Central memory CD4-positive, alpha-beta T cell (primary cell): ENCODE measurements at places on chromosomes 1 and 21.
A peak's percentile ranks its signal among the peaks of the same experiment; 100 is the strongest.

DNA sequence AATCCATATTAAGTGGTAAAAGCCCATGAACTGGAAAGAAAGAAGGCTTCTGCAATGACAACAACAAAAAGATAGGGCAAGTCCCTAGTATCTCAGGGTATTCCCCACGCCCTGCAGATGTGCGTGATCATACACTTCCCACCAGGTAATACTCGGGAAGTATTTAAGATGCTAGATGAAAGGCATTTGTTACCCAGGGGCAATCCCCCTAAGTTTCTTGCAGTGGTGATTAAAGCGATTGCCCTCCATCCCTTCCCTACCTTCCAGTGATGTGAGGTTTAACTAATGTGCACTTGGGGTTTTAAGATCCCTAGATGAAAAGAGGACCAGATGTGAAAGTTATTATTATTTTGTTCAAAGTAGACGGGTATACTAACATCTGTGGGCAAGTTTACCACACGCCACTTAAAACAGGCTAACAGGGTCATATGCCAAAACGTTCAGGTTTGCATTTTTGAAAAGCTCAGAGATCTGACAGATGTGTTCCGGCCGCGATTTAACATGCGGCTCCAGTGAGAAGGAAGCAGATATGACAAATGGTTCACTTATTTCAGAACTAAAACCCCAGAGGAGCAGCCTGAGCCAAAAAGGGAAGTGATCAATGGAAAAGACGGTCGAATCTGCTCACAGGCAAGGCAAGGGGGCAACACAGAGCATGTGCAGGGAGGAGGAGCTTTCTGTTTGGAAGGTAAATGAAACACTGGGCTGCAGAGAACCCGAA, 17.4 kb downstream of the TIAM1 start:
- peak; percentile 58 for DNase-seq

DNA sequence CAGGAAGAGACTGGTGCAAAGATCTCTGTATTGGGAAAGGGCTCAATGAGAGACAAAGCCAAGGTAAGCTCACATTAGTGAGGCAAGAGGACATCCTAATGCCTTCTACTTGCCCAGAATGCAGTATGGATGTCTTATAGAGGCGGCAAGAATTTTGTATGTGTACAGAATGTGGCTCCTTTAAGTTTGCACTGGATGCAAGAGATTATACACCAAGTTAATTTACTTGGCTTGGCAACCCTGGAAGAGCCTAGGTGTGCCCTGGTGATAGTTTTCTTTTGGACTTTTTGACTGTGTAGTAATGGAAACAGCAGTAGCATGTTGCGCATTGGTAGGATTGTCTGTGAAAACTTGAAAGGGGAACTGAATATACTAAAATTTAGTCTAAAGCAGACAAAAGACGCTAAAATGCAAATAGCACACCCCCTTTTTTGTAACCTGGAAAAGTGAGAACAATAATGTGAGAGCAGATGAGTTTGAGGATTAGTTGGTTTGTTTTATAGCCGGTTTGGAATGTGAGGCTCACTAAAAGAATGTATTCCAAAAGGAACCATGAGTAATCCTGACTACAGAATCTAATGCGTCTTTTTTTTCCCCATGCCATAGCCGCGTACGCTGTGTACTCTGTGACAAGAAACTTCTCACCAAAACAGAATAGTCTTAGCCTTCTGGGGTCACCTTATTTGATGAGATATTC, 18.1 kb downstream of the KHDRBS1 start:
- no peak for DNase-seq

DNA sequence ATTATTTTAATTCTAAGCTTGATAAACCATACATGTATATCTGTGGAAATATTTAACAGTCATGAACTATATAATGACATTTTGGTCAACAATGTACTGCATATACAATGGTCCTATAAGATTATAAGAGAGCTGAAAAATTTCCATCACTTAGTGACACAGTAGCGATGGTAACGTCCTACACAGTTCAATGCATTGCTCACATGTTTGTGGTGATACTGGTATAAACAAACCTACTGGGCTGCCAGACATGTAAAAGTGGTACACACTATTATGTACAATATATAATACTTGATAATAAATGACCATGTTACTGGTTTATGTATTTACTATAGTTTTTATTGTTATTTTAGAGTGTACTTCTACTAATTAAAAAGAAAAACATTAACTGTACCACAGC, 841.9 kb downstream of the LTN1 start:
- DNase-seq = no peak

DNA sequence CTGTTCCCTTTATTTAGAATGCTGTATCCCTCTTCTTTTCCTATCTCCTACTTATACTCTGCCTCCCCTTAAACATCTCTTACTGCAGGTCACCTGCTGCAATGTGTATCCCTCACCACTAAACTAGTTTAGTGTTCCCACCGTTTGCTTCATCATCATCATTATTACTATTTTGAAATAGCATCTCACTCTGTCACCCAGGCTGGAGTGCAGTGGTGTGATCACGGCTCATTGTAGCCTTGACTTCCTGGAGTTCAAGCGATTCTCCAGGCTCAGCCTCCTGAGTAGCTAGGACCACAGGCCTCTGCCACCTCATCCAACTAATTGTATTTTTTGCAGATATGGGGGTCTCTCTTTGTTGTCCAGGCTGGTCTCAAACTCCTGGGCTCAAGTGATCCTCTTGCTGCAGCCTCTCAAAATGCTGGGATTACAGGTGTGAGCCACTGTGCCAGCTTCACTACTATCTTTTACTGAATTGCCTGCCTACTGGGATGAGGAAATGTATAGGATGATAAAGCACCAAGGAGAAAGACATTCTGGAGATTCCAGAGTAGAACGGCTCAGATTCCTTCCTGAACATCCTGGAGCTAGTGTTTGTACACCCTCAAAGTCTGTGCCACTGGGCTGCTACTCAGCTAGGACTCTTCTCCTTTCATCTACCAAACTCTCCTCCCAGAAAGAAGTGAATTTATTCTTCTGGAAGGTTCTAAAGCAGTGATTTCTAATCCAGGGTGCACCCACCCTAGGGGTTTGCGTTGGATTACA, 8.6 kb upstream of the IFNAR1 start:
- no peak for DNase-seq

DNA sequence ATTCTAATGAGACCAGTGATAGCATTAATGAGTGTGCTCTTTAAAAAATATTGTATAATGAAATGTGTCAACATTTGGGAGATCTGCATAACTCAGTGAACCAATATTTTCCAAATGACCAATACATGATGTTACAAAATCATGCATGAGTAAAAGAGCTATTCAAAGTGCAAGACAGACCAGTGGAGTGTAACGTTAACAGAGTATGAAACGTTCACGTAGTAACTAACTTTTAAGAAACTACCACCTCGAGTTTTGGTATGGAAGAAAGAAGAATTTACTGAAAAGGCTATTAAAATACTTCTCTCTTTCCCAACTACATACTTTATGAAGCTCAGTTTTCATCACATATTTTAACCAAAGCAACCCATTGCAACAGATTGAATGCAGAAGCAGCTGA, 9.6 kb upstream of the SLC6A9 start:
- no peak for DNase-seq

DNA sequence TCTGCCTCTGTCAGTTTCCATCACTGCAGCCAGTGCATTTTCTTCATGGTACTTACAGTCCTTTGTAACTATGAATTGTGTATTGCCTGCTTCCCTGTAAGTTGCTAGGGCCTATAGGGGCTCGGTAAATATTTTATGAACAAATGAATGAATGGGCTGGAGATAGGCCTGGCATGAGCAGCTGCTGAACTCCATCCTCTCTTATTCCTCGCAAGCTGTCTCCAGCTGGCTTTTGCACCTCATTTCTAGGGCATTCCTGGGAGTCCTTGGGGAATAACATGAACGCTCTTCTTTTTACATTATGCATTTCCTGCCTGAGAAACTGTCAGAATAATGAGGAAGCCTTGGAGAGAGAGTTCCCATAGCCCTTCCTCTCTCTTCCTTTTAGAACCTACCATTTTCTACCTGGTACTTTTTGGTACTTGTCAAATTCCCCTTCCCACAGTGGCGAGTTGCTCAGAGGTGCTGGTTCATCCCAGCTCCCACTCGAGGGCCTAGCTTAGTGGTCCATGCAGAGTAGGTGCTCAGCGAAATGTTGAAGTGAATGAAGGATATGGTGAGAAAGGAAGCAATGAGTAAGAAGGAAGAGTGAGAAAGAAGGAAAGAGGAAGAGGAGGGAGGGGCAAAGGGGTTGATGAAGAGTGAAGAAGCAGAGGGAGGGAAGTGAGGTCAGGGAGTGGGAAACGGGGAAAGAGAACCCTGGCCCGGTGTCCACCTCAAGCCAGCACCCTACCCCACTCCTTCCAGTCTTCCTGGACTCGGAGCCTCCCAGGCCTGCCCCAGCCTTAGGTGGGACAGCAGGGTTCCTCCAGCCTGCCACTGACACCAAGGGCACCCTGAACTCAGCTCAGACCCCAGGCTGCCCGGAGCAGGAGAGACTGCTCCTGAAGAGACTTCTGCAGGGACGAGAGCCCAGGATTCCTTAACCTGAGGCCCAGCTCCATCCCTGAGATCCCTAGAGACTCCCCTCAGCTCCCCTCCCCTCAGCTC, 29.6 kb downstream of the KCNC4 start:
- DNase-seq = no peak

DNA sequence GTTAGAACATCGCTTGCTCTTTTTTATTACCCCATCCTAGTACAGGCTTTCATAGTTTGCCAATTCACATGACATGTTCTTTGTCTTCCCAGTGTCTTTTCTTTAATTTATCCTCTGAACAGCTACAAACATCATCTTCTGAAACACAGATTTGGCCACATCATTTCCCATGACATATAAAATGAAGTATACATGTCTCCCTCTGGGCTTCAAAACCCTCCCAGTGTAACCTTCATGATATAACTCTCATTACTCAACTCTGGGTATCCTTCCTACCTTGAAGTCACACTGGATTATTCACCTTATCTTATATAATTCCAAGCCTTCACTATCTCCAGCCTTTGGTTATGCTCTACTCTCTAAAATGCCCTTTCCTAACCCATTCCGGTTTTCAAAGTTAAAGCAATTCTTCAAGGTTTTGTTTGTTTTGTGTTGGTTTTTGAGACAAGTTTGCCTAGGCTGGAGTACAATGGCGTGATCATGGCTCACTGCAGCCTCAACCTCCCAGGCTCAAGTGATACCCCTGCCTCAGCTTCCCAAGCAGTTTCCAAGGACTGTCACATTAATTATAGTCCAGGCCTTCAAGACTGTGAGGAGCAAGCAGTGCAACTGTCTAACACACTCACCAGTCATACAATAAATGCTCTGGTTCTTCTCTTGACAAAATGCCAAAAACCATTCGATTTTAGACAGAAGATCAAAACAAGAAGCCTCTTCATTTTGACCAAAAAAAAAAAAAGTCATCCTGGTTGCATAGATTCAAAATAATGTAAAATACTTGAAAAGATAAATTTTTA, 5.8 kb downstream of the RGS1 start:
- DNase-seq = no peak

DNA sequence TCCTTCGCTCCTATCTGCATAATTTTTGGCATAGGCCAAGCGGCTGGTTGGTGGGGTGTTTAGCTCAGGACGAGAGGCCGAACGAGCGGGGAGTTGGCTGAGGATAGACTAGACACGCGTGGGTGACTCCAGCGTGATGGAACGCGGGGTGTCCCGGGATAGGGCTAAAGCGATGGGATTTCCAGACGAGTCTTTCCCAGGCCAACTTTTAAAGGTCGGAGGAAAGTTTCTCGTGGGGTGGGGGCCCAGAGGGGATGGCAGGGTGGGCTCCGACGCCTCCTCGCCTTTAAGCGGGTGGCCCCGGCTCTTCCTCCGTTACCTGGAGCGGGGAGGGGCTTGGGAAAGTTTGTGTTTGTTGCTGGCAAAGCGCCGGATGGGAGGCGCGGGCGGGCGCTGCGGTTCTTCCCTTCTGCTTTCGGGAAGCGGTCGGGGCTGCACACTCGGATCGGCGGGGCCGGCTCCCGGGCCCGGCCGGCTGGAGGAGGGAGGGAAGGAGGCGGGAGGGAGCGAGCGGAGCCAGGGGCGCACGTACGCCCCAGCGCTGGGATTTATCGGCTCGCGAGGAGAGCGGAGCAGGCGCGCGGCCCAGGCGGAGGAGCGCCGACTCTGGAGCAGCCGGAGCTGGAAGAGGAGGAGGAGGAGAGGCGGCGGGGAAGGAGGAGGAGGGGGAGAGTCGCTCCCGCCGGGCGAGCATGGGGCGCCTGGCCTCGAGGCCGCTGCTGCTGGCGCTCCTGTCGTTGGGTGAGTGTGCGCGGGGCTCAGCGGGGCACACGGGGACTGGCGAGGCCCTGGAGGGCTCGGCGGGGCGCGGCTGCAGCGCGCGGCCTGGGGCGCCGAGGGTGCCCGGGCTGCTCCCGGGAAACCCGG, at the start of gene PTGFRN:
TSS of gene PTGFRN (plus strand) at position 405 of the 867 bp plus-strand sequence. CDS start at position 693, 288 bp downstream.
- peak; percentile 11 for DNase-seq

DNA sequence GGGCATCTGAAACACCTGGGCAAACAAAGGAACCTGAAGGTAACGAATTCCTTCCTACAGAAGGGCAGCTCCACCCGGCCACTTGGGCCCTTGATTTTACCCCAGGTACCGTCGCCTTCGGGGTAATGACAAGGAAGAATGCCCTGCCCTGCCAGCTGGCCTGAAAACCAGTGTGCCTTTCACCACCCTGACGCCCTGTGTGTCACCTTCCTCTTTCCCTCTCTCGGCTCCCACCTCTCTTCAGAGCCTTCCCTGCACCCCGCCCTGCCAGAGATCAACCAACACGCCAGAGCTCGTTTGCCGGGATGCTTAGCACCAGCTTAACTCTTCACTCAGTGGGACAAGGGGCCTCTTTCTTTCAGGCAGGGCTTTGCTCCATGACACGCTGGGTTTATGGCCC, 86.0 kb downstream of the SIM2 start:
- DNase-seq = no peak

- DNase-seq = no peak
Observed at GRCh38 chr1:28111157-28111556, 22.7 kb upstream of the EYA3 start.

- no peak for DNase-seq
Observed at GRCh38 chr21:26782747-26783146, 62.5 kb downstream of the ADAMTS1 start.

- DNase-seq = no peak
Observed at GRCh38 chr1:51433972-51434510, 85.0 kb downstream of the EPS15 start.
